Hematopoietic multipotent progenitor cell treated with erythropoietin and hydrocortisone succinate and interleukin-3 and kit ligand, for 8 days (in vitro differentiated cells): ENCODE measurements at places on chromosomes 2 and 18.

DNA sequence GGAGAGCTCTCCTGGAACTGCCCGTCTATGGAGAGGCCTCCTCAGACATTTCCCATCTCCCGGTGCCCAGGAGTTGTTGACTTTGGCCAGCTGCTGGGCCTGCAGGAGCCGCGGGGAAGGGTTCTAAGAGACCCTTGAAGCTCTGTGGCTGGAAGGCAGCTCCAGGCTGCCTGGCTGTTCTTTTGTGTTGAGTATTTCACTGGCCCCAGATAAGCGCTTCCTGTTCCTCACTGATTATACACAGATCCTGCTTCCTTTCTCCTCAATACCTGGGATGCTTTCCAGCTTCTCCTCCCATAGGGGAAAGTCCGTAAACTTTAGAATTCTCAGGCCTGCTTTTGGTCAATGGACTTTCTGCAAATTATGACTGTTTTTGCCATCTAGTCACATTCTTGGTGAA lies 57.8 kb downstream of the TGOLN2 start:
- no peak for DNase-seq

DNA sequence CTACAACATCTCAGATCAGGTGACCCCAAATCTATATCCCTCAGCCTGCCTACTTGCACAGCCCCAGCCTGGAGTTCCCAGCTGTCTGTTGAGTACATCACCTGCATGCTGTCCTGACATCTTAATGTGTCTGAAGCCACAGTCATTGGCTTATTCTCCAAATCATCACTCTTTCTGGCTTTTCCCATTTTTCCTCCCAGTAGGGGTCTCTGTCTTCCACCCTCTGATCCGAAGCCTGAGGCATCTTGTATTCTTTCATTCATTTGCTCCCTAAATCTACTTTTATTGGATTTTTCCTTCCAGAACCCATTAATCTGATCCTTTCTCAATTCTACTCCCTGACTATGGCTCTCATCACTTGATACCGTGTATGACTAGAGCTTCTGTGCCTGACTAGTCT lies 332.9 kb upstream of the DCC start:
- DNase-seq, result no peak

DNA sequence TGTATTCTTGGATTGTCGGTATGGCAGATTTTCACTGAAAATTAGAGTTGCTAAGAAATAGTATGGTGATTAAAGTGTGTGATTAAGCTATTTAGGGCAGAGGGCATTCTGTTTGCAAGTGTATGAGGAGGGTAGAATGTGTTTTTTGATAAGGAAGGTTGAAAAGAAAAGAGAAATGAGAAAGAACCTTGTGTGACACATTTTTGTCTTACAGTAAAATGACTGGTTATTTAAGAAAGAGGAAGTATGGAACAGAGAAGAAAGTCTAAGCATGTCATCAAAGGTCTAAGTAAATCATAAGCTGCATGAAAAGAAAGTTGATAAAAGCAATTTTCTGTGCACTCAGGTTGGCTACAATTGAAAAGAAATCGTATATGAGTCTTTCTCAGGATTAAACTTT lies 5.2 kb upstream of the RSAD2 start:
- DNase-seq, result peak; percentile 60

- DNase-seq, result no peak
These were observed 37.9 kb downstream of the GDF7 start for GRCh38 chr2:20704886-20705285.

DNA sequence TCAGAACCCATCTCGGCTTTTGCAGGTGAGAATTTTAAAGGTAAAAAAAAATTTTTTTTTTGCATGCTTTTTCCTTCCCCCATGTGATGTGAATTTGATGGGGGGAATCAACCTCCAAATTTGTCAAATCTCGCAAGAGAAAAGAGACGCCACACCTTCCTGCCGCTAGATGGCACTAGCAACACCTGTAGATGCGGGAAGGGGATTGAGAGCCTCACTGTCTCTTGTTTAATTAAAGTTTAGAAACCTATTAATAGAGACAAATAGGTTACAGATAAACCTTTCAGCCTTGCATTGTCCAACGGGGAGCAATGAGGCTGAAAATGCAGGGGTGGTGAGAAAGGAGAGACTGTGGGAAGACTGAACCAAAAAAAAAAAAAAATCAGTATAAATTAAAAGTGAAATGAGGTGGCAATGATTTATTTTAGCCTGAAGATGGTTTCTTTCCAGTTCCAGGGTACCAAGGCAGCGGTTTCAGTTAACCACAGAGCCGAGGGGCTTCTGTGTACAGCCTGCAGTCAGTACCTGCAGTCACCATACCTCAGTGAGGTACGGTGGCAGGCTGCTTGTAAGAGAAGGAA lies 84.6 kb downstream of the NRP2 start:
- DNase-seq, result peak; percentile 67

- DNase-seq, result no peak
These were observed 98.1 kb upstream of the SPOPL start for GRCh38 chr2:138403431-138403927.

DNA sequence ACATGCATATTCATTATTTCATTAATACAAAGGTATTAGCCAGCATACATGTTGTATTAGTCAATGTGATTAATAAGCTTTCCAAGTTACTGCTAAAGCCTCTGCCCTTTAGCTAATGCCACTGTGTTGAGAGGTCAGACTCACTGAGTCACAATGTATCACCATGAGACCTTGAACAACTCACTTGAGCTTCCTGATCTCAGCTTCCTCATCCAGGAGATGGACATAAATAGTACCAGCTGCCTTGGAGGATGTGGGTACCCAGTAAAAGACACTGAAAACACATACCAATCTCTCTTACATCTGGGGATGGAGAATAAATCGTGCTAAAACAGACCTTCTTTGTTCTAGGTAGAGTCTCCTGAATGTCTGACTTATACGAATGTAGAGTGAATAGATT lies 224.6 kb downstream of the EPHA4 start:
- no peak for DNase-seq

GRCh38 chr2:220708366-220708765 lies 863.7 kb downstream of the EPHA4 start:
- no peak for DNase-seq

DNA sequence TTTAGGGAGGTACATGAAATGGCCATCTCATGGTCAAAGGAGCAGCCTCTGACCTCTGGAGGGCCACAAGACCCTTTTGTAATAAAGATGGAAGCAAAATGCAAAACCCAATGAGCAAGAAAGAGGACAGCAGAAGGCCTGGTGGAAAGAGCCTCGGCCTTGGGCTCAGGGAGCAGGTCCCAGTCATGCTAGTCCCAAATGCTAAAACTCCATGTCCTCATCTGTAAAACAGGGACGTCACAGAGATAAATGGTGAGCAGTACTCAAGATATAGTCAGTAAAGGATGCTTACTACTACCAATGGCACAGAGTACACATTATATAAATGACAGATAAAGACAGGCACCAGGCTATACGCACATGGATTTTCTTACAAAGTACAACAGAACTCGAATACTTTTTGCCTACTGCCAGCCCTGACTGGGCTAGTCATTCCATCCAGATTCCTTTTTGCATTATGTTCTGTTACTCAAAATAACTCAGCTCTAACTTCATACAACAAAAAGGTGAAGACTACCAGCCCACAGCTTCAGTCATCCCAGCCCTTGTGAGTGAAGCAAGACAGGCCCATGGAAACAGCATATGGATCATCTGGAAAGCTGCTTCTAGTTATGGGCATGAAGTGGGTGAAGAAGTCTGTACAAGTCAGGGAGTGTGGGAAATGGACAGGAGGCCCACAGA lies 64.9 kb upstream of the TFCP2L1 start:
- no peak for DNase-seq

DNA sequence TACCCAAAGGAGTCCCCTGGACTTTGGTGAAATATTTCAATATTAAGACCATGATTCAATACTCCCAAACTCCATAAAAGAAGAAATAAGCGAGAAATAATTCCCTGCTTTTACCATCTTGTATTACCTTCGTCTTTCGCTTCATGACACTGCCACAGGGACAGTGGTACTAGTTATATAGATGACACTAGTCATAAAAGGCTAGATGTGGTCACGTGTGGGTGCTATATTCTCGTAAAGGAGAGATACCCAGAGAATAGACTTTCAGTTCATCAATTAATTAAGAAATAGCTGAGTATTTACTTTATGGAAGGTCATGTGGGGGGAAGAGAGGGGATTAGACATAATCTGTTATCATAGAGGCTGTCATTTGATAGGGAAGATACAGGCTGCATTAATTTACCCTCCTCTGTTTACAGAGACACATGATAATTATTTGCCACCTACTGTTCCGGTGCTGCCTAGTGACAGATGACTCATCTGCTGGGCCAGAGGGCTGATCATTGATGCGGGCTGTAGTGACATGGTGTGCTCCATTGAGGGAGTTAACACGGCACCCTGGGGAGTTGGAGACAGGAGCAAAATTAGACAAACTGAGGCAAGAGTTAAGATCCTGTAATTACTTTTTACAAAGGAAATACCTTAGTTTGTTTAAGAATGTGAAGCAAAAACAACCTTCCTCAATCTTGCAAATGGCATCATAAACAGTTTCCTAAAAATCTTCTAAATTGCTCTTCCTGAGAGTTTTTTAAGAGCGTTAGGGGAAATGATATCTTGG lies 78.2 kb upstream of the ITGB6 start:
- no peak for DNase-seq

DNA sequence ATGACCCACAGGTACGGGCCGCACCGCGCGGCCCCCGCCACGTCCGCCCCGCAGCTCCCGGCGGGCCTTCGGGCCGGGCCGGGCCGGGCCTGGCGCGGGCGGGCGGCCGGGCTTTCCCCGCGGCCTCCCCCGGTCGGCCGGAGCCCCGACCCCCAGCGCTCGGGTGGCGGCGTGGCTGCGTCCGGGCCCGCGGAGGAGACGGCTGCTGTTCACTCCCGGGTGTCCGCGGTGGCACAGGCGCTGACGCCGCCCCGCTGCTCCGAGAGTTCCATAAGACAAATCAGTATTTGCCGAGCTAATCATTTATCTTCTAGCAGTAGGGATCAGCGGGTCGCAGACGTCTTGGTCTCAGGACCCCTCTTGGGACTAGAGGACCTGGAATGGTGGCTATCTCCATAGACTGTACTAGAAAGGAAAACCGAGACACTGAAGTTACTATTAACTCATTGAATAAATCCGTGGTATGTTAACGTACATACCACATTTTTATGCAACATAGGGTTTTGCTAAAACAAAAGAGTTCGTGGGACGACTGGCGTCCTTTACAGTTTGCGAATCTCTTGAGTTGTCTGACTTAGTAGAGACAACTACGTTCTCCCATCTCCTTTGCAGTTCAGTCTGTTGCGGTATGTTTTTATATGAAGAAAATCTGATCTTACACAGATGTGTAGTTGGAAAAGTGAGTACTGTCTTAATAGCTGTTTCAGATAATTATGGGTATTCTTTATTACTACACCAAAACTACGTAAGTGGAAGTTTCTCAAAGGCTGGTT lies 500 bp downstream of the LIMS1 start:
- DNase-seq, result peak; percentile 43

- DNase-seq, result no peak
These were observed 172.7 kb upstream of the SMAD7 start for GRCh38 chr18:49123431-49123830.

DNA sequence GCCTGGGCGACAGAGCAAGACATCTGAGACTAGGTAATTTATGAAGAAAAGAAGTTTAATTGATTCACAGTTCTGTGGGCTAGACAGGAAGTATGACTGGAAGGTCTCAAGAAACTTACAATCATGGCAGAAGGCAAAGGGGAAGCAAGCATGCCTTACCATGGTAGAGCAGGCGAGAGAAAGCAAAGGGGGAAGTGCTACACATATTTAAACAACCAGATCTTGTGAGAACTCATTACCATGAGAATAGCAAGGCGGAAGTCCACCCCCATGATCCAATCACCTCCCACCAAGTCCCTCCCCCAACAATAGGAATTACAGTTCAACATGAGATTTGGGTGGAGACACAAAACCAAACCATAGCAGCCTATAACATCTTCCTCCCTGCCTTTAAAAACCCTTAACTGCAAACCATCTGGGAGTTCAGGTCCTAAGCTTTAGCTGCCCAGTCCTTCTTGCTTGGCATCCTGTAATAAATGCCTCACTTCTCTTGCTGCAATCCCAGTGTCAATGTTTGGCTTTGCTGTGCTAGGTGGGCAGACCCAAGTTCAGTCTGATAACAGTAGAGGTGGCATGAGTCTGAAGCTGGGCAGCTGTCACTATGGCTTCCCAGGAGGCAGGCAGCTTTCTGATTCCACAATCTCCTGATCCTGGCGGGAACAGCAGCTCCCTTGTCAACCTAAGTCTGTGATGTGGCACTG lies 11.2 kb upstream of the SP5 start:
- no peak for DNase-seq

GRCh38 chr18:398935-399630 lies 101.4 kb downstream of the COLEC12 start:
- DNase-seq, result no peak

GRCh38 chr2:128593879-128594650 lies 275.4 kb upstream of the HS6ST1 start:
- no peak for DNase-seq

DNA sequence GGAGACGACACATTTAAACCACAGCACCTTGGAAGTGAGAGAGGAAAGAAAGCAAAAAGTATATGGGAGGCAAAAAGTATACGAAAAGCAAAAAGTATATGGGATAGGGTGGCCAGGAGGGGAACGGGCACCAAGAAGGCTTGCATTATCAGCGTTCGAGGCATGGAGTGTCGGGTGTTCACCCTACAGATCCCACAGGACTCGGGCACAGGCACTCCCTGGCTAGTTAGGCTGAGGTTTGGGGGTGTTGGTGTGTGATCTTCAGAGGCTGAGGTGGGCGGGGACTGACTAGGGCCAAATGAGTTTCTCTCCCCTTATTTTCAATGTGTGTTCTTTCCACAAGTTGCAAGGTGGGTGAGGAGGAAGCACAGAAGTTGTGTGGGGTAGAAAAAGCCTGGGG lies 86.6 kb downstream of the EVA1A start:
- no peak for DNase-seq

GRCh38 chr2:45506756-45507155 lies 104.3 kb downstream of the SRBD1 start:
- no peak for DNase-seq

GRCh38 chr2:225137971-225138370 lies 95.7 kb upstream of the DOCK10 start:
- DNase-seq, result no peak

DNA sequence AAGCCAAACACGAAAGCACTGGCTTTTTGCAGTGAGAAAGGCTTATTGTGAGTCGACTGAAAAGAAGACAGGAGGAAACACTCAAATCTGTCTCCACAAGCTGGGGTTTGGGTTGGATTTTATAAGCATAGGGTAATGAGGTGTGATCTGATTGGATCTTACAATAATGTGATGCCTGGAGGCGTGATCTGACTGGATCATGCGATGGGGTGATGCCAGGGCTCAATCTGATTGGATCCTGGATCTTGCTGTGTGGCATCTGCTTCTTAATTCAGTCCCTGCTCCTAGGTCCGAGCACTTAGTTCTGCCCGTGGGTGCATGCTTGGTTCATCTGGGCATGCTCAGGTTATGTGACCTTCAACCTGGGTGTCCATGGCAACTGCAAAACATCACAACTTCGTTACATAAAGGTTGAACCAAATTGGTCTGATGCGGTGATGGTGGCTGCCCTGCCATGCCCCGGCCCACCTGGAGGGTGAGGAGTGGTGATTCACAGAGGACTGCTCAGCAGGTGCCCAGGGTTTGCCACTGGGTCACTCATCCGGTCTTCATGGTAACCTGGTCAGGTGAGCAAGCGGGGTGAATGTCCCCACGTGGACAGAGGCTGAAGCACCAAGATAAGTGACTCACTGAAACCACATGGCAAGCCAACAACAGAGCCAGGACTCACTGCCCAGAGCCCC lies 111.0 kb downstream of the KCNF1 start:
- no peak for DNase-seq

- no peak for DNase-seq
These were observed 18.0 kb downstream of the ANKRD44 start for GRCh38 chr2:197292619-197293018.
